ENCODE measurements at places on chromosomes 2 and 18.

DNA sequence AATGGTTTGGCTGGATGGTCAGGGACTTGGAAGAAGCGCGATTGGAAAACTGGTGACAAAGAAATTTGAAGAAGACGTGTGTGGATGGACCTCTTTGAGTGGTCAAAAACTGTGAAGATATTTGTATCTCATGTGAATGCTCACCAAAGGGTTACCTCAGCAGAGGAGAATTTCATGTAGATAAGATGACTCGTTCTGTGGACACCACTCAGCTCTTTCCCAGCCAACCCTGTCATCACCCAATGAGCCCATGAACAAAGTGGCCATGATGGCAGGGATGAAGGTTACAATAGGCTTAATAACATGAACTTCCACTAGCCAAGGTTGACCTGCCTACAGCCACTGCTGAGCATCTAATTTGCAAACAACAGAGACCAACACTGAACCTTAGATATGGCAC, 248.3 kb downstream of the KCNE4 start:
- DNase-seq: no peak

GRCh38 chr2:184119989-184120800, 478.1 kb upstream of the ZNF804A start:
- no peak for DNase-seq

DNA sequence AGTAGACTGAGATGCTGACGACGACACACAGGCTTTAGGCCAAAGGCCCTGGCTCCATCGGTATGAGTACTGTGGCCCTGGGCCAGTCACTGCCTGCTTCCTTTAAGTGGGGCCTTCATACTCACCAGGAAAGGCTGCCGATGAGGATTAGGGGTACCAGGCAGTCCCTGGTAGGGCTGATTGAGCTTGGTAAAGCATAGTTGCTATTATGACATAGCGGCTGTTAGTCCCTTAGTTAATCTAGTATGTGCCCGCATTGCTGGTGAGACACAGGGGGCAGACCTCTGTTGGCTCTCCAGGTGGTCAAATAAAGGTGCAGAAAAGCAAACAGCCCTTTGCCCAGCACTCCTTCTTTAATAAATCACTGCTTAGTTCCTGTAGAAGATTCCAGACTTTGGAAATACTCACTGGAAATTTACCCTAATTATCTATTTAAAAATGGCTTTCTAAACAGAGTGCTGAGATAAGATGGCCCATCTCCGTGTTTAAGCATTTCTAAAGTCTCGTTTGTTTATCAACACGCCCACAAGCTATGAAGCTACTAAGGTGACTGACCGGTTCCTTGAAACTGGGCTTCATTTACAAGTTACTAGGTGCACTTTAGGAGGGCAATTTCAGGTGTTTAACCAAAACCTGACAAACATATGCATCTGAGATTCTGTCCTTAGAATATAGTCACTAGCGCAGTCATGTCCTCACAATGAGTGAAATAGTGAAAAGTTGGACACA, 8.7 kb upstream of the BIN1 start:
- DNase-seq: no peak

DNA sequence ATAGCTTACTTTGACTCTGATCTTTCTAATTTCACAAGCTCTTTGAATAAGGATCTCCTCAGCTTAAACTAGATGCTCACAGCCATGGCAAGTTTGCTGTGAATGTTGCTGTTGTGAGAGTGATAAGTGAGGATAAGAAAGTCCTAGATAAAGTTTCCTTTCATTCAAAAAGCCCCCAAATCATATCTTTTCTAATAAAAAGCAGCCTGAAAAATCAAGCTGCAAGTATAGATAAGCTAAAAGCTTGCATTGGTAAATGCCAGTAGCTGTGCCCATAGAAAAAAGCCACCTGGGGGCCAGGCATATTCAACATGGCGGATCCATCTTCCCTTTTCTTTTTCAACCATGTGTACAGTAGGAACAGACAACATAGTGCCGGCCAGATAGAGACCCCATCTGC, 4.3 kb downstream of the NLRC4 start:
- DNase-seq: no peak

Data from CD4-positive, alpha-beta memory T cell (primary cell).